Midbrain (tissue), 1 donor: ENCODE measurements at places on chromosomes 3 and 15.

- no peak for DNase-seq
Observed at GRCh38 chr15:94021621-94022320, 209.6 kb upstream of the MCTP2 start.

GRCh38 chr15:101528108-101528916, 38.8 kb upstream of the PCSK6 start:
- no peak for DNase-seq

- no peak for DNase-seq
Observed at GRCh38 chr15:20106026-20106425, 435.6 kb downstream of the GOLGA6L6 start.

GRCh38 chr15:45123397-45123796, 6.3 kb downstream of the DUOXA1 start:
- DNase-seq = no peak
